ENCODE measurements at places on chromosomes 13 and 19. TPM values are rescaled to one million over a fixed set of nuclear protein-coding genes. Genes with fewer than 3 reads are reported as not detected.

DNA sequence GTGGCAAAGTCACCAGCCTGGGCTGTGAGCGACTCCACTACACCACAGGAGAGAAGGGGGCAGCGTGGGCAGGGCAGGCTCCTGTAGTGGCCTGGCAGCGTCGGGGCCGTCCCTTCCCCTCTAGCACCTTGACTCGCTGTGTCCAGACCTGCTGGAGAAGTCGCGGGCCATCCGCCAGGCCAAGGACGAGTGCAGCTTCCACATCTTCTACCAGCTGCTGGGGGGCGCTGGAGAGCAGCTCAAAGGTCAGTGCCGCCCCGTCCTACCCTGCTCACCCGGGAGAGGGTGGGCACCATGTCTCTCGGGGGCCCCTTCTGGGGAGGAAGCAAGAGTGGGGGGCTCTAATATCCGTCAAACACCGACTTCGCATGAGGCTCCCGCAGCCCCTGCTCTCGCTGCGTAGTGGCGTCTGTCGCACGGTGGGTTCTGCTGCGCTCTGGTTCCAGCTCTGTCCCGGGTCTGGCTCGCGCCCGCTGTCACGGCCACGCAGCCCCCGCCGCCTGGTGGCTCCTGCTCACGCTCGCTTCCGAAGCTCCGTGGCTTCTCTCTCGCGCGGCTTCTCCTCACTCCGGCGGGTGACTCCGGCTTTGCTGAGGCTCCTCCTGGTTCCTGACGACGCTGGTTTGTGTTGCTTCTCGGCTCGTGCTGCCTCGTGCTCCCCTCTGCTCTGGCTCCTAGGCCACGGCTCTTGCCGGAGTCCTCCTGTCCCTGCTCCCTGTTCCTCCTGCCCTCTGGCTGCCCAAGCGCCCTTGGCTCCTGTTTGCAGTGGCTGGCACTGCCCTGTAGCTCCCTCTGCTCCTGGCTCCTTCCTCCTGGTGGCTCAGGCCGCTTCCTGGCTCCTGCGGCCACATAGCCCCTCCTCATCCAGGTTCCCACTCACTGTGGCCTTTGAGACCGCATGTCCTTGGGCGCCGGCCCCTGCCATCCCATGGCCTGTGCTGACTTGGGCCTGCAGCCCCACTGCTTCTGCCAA is 27.2 kb downstream of the MYH14 start:
- DNase-seq: peak; percentile 85

DNA sequence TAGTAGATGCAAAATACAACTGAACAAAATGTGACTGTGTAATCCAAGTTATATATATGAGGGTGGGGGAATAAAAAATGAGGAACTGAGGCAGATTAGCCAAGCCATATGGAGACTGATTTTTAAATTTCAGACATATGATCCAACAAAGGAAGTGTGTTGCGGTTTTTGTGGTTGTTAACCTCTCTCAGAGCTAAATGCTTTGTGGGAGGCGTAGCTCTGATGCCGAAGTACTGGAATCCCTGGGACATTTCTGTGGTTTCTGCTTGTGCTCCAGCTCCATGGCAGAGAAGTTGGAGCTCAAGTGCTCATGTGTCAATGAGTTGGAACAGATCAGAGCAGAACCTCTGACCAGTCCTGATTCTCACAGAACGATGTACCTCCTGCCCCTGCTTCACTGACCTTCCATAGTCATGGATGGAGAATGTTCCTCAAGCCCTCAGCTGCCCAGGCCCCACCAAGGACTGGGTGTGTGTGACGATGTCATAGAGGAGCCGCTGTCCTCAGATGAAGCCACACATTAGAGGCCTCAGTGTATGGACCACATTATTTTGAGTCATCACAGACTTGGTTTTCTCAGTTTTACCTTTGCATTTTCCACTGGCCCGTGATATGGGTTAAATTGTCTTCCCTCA is 107.6 kb downstream of the SOX1 start:
- DNase-seq: no peak

GRCh38 chr19:33219261-33219815 is 6.3 kb downstream of the SLC7A10 start:
- DNase-seq: peak; percentile 62

DNA sequence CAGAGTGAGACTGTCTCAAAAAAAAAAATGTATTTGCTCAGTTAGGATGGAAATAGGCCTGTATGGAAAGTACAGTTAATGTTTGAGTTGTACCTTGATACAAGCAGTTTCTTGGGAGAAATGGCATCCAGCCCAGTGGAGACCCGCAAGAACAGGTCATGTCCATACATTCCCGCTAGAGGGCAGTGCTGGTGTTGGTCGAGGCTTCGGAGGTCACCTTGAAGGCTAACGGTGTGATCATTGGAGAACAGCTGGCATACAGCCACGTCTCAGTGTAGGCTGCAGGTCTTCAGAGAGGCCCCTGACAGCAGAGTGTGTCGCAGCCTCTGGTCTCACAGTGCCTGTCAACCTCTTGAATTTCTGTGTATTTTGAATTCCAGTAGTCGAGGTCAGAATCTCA is 7.5 kb downstream of the ZNF610 start:
- peak; percentile 90 for DNase-seq

GRCh38 chr19:7911508-7912143 is 3.0 kb upstream of the TGFBR3L start:
- DNase-seq: no peak

GRCh38 chr19:5966215-5966614 is 11.7 kb downstream of the RANBP3 start:
- no peak for DNase-seq

DNA sequence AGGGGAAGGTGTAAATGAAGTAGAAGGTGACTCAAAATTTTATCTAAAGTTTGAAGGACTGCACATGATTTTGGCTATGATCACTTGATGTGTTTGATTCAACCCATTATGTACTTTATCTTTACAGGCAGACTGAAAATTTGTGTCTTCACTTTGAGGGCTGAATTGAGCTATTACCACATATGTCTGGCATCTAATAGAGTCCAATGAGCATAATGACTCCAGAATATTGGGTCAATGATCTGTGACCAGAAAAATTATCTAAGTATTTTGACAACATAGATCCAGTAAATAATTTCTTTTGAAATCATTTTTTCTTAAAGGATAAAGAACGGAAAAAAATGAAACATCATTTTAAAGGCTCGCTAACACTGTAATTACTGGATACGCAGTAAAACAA is 2810.0 kb downstream of the PCDH9 start:
- DNase-seq: no peak

DNA sequence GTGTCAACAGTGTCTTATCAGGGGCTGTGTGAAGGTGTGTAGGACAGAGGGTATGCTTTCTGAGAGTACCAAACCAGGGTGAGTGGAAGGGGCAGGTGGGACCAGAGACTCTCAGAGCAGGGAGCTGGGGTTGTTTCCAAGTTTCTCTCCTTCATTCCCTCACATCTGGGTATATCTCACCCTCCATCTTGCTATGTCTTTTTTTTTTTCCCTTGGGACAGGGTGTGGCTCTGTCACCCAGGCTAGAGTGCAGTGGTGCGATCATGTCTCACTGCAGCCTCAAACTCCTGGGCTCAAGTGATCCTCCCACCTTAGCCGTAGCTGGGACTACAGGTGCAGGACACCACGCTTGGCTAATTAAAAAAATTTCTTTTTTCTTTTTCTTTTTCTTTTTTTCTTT is 10.6 kb downstream of the DAND5 start:
- no peak for DNase-seq

GRCh38 chr13:79846386-79846785 is 365.4 kb downstream of the NDFIP2 start:
- no peak for DNase-seq

The TIMM50 gene
- total RNA-seq: 119 TPM

Measured in GM23338 (cell line).